DMS153 (cell line): ENCODE measurements at places on chromosomes 2 and 18.

- peak; percentile 7 for DNase-seq
These were observed 21.2 kb downstream of the SMAD4 start for GRCh38 chr18:51051105-51051712.

- no peak for DNase-seq
These were observed 33.0 kb downstream of the CRACDL start for GRCh38 chr2:98903064-98903355.

DNA sequence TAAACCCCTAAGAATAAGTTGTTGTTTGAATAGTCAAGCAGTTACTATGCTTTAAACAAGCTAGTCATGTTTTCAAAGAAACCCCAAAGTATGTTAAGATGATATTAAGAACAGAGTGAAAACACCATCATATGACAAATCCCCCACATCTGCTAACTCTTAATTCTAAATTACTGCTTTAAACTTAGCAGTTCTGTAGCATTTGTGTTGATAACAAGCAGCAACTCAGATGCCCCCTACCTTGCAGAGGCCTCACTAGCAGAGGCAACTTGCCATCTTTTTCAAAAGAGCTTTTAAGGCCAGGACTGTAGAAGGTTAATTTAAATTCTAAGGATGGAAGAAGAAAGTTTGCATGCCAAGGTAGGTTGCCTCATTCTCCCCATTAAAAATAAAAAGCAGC, 376.2 kb downstream of the SETBP1 start:
- DNase-seq, result no peak

GRCh38 chr2:6788614-6789013, 77.1 kb downstream of the CMPK2 start:
- DNase-seq, result no peak

- DNase-seq, result no peak
These were observed 190.2 kb upstream of the NRXN1 start for GRCh38 chr2:51222106-51222505.

DNA sequence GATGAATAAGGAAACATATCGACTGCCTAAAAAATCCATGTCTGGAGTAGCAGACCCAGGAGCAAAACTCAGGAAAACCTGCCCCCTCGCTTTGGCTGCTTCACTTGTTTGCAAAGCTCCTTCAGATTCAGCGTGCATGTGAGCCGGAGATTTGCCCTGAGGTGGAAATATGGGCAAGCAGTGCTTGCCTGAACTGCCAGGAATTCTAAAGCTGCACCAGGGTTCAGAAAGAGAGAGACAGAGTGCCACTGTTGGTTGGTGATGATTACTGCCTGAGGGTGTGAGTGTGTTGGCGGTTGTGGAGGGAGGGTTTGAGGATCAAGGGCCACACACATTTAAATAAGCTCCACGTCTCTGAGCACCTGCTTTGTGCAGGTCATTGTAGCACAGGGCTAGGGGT, 139.6 kb upstream of the RGPD4 start:
- DNase-seq, result no peak

DNA sequence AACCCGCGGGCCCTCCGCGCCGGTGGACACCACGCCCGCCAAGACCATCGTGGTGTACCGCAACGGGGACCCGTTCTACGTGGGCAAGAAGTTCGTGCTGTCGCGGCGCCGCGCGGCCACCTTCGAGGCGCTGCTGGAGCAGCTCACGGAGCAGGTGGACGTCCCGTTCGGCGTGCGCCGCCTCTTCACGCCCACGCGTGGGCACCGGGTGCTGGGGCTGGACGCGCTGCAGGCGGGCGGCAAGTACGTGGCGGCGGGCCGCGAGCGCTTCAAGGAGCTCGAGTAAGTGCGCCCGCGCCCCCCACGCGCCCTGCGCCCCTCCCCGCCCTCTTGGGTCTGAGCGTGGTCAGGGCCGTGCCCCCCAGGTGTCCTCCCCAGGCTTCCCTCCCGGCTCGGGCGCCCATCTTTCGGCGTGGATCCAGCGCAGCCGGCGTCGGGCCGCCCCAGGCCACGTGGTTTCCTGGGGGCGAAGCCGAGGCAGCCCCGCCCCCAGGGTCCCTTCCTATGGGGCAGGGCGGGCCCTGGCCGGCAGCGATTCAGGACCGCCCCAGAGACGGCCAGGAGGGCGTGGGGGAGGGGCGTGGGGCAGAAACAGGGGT, 481 bp downstream of the DCDC2C start:
- DNase-seq, result no peak

GRCh38 chr2:111944531-111945210, 46.3 kb downstream of the MERTK start:
- DNase-seq, result no peak

GRCh38 chr18:63366213-63367052, 573 bp downstream of the KDSR start:
- DNase-seq, result peak; percentile 28

DNA sequence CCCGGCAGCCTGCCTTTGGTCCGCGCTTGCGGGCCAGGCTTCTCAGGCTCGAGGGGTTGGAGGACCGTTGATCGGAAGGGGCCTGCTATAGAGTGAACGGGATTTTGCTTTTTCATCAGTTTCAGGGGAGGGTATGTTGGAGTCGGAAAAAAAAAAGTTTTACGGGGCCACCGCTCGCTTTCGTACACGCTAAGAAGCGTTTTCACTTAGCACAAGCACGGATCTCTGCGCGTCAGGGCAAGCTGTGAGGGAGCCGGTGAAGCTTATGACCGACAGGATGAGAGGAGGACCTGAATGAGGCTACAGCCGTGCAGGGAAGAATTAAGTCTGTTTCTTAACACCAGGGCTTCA, 443 bp downstream of the CPSF3 start:
- DNase-seq, result no peak

- no peak for DNase-seq
These were observed 27.0 kb downstream of the ZNF892 start for GRCh38 chr2:95234286-95234785.

DNA sequence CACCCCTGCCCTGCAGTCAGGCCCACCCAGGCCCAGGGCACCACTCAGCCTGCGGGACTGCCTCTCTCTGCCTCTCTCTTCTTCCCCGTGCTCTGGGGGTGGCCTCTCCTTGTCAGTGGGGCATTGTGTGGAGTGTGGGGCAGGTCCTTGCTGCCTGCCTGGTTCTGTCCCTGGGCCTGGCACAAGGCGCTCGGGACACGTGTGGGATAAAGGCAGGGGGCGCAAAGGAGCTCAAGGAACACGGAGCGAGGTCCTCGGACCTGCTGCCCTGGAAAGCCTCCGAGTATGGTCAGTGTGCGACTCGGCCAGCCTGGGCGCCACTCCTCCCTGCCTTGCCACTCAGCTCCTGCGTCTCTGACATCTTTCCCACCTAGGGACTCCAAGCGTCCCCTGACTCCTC, 262.2 kb downstream of the HDAC4 start:
- DNase-seq, result no peak

- DNase-seq, result no peak
These were observed 7.5 kb downstream of the NRP2 start for GRCh38 chr2:205689820-205690219.

GRCh38 chr2:2848621-2849333, 517.7 kb upstream of the MYT1L start:
- DNase-seq, result peak; percentile 38

- peak; percentile 79 for DNase-seq
These were observed 51.4 kb downstream of the SLC38A11 start for GRCh38 chr2:164903951-164904350.

- no peak for DNase-seq
These were observed 180.2 kb downstream of the LTBP1 start for GRCh38 chr2:33126958-33127357.

DNA sequence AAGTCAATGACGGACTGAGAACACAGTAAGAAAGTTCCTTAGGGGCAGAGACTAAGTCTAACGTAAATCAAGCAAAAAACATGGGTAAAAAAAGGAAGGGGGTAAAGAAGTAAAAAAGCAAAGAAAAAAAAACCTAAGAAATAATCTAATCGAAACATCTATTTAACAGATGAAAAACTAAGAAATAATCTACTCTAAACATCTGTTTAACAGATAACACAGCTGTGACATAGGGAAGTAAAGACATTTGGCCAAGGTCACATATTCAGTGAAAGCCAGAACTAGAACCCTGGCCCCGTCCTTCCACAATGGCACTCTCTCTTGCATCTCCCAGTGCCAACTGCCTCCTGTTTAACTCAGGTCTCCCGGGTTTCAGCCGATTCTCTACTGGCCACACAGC, 48.1 kb downstream of the PSD4 start:
- no peak for DNase-seq

DNA sequence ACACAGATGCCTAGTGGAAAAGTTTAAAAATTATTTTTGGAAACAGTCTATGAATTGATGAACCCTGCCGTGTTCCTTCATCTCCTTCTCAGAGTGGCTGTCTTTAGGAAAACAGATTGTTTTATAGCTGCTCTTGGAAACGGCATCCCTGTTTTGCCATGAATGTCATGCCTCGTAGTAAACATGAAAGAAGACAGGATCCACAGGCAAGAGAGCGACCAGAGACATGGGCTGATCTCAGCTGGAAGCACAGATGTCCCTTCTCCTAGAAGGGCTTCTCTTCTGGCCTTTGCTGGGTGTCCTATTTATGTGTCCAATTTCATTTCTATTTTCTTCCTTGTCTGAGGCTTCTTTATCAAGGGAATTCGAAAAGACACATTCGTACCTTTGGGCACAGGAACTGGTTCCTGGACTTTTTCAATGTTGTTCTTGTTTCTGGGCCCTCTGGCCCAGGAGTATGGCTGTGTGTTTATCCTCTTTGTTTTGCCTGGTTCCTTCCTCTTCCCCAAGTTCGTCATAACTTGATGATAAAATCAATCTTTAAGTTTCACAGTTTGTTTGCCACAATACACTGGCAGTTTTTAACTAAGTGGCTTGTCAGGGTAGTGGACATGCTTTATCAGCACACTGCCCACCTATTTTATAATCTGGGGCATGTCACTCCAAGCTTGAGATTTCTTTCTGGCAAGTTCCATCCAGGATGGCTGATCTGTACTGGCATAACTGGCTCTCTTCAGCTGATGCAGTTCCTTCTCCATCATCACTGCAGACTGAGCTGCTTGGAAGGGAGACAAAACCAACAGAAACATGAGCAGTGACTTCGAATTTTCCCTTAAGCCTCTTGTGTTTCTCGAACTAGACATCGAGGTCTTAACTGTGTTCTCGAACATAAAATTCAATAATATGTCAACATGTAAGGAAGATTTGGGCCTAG, 63.2 kb upstream of the MGAT4A start:
- DNase-seq, result no peak

DNA sequence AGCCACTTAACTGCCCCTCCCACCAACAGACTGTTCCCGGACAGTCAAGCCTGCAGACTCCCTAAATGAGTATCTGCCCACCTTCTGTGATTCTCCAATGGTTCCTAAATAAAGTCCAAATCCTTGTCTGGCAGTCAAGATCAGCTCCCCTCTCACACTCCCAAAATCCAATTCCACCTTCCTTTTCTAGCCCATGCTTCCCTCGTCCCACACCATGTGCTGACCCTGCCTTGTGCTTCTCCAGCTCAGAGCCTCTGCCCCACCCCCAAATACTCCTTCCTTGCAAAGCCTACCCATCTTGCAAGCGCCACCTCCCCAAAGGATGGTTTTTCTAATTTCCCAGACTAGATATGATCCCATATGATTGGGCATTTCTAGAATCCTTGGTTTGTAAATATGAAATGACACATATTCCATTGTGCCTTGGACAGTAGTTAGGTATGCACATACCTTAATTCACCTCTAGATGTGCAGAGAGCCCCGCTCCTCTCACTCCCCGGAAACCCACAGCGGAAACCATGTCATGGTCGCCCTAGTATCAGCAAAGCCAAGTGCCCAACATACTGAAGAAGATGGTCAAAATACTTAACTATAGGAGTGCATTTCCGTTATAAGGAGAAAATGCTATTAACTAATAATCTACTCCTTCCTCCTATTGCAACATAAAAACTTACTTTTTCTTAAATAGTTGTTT, 97.2 kb downstream of the KCTD1 start:
- DNase-seq, result no peak

DNA sequence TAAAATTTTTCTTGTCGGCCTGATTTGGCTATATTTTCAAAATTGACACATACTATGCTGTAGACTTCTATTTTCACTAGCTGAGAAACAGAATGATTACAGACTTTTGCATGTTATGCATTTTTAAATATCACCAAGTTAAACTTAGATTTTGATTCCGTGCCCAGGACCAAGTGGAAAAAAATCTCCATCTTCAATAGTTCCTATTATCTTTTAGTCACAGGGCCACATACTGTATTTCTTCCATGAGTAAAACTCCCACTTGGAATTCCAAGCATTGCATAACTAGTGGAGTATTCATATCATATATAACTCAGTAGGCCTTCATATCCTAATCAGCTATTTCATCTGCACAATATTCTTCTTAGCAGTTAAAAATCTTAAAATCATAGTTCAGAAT, 470.9 kb downstream of the ARHGAP15 start:
- DNase-seq, result no peak

GRCh38 chr2:9796056-9797010, 46.9 kb upstream of the TAF1B start:
- DNase-seq, result no peak

- no peak for DNase-seq
These were observed 54.1 kb downstream of the NBAS start for GRCh38 chr2:15507061-15507460.

DNA sequence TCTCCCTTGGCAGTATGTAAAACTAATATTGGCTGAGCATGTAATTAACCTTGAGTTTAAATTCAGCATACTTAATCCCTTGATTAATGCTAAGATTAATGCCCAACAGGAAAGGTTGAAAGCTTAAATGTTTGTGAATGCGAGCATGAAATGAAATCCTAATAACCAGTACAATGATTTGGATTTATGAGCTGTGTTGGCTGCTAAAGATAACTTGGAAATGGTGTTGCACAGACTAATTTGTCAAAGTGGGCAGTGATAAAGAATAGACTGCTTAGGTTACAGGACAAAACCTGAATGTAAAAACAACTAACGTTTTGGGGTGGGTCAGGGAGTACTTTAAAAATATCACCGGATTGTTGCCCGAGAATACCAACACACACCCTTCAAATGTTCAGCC, 70.6 kb downstream of the MGAT5 start:
- no peak for DNase-seq

DNA sequence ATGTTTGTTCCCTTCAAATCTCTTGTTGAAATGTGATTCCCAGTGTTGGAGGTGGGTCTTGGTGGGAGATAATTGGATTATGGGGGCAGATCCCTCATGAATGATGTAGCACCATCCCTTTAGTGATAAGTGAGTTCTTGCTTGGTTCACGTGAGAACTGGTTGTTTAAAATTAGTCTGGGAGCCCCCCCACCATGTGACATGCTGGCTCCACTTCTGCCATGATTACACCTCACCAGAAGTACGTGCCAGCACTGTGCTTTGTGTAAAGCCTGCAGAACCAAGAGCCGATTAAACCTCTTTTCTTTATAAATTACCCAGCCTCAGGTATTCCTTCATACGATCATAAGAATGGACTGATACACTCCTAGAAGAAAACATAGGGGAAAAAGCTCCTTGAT, 10.1 kb downstream of the ABI2 start:
- DNase-seq, result no peak

DNA sequence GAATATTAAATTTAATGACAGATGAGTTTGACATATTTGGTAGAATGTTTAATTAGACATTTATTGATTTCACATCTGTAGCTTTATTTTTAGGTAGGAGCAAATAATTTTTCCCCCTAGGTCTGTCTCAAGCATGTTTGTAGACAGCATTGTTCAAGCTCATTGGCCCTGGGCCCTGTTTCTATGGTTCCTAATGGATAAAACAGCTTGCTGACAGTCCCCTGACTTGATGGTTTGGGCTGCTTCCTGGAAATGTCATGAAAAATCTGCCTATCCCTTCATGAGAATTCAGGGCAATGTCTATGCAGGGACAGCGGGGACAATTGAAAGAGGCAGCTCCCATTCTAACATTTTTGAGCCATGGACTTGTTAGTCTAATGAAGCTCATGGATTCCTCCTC, 14.6 kb upstream of the MEP1B start:
- DNase-seq, result peak; percentile 75

- no peak for DNase-seq
These were observed 191.1 kb downstream of the IKZF2 start for GRCh38 chr2:212960336-212960735.
